Osteoblast (primary cell): ENCODE measurements at places on chromosomes 12 and 14.
A peak's percentile ranks its signal among the peaks of the same experiment; 100 is the strongest.

DNA sequence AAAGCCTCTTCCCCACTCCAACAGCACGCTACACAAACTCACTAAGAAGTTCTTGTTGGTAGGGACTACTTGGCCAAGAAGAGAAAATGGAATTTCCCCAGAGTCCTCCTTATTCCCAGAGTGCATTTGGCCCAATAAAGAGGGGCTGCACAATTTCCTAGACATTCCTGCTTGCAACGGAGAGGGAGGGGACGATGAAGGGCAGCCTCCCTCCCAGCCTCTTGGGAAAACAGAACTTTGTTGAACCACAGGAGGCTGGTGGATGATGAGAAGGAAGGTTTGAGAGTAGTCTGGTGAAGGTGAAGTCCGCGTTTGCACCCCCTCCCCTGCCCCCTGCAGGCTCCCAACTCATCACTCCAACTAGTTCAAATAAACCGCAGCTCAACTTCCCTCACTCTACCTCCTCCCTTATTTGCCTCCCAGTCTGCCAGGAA lies 19.1 kb upstream of the TBX3 start:
- DNase-seq: peak; percentile 39

- DNase-seq: no peak
These were observed 35.5 kb downstream of the STXBP6 start for GRCh38 chr14:25014440-25014839.

- peak; percentile 98 for DNase-seq
These were observed at the start of gene ZC3H14 for GRCh38 chr14:88562831-88563686. Gene ZC3H14, plus strand, starts transcription at chr14:88563037. Its CDS starts 97 bp downstream, at chr14:88563134.

DNA sequence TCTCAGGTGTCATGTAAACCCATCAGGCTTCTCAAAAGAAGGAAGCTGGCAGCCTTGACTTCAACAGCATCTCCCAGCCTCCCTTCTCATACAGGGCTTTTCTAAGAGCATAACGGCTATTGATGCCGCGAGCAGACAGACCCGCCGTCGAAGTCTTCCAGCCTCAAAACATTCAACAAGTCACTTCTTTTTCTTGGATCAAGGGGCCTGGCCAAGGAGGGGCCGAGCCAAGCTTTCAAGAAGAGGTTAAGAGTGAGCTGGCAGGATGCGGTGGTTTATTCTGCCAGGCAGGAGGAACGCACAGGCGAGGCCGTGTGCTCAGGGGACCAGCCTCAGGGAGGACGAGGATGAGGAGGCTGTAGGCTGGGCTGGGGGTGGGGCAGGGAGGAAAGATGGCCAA lies 102.9 kb upstream of the RFLNA start:
- no peak for DNase-seq

DNA sequence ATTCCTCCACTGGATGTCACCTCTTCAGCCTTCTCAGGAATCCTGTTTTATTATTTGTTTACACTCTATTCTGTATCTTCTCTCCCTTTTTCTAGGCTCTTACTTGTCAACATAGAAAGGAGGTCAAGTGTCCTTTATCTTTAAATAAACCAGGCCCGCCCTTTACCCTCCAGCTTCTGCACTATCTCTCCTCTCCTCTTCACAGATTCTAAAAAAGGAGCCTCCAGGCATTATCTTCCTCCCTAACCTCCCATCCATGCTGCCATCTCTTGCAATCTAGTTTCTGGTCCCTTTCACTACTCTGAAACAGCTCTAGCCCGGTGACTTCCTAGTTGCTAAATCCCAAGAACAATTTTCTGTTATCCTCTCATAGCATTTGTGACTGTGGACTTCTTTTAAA lies 24.1 kb upstream of the ARID2 start:
- no peak for DNase-seq

- no peak for DNase-seq
These were observed 9.1 kb upstream of the DPF3 start for GRCh38 chr14:72902801-72903530.

- no peak for DNase-seq
These were observed 52.6 kb upstream of the FBRSL1 start for GRCh38 chr12:132437252-132437932.

DNA sequence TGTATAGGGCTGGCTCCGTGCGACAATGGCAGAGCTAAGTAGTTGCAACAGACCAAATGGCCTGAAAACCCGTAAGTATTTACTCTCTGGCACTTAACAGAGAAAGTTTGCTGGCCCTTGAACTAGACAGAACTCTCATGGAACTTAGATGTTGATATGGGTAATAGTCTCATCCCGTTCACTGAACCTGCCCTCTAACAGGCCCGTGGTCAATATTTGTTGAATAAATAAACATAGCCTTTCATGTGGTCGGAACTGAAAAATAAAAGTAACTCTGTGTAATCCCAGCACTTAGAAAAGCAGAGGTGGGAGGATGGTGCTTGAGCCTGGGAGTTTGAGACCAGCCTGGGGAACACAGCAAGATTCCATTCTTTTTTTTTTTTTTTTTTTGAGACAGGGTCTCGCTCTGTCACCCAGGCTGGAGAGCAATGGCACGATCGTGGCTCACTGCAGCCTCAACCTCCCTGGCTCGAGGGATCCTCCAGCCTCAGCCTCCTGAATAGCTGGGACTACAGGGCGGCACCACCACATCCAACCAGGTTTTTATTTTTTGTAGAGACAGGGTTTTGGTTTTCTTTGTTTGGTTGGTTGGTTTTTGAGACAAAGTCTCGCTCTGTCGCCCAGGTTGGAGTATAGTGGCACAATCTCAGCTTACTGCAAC lies 29.7 kb downstream of the KDM2B start:
- no peak for DNase-seq

DNA sequence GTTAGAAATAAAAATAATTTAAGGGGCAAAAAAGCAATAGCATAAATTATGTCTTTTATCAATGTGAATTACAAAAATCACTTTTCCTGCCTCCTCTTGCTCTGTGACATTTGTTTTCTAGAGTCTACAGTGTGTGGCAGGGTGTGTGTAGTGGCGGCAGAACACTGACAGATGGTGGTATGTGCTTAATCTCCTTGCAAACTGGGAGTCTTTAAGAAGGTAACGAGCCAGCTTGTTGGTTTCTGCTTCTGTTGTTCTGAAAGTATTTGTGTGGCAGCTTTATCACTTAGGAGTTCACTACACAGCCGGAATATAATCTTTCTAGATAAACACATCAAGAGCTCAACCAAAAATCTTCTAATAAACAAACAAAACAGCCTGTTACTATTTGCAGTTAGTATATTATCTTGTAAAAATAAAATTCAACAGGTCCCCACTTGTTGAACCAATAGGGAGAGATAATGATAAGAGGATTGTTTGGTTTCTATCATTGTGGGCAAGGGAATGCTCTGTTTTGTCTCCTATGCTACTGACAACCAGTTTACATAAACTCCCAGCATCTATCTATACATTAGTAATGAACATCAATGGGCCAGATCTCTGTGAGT lies 13.0 kb downstream of the CDKL1 start:
- no peak for DNase-seq

GRCh38 chr12:18045446-18045992 lies 44.5 kb downstream of the RERGL start:
- DNase-seq: peak; percentile 53

GRCh38 chr12:63752283-63752682 lies 27.4 kb upstream of the RXYLT1 start:
- peak; percentile 22 for DNase-seq
